ENCODE measurements at places on chromosomes 5 and 9. TPM values are rescaled to one million over a fixed set of nuclear protein-coding genes. Genes with fewer than 3 reads are reported as not detected.
A peak's percentile ranks its signal among the peaks of the same experiment; 100 is the strongest.

Gene CD74
- total RNA-seq = 4.0 TPM

Gene STK32A
- total RNA-seq = not detected

Gene RORB
- total RNA-seq = not detected

Gene PRR7
- total RNA-seq = 3.0 TPM

Gene ARHGEF28
- 134 TPM for total RNA-seq

Gene TLR4
- not detected for total RNA-seq

Gene ORM2
- not detected for total RNA-seq

Gene CCIN
- 0.14 TPM for total RNA-seq

- no peak for DNase-seq
Observed at GRCh38 chr5:111070272-111071134, 1.0 kb upstream of the TSLP start.

DNA sequence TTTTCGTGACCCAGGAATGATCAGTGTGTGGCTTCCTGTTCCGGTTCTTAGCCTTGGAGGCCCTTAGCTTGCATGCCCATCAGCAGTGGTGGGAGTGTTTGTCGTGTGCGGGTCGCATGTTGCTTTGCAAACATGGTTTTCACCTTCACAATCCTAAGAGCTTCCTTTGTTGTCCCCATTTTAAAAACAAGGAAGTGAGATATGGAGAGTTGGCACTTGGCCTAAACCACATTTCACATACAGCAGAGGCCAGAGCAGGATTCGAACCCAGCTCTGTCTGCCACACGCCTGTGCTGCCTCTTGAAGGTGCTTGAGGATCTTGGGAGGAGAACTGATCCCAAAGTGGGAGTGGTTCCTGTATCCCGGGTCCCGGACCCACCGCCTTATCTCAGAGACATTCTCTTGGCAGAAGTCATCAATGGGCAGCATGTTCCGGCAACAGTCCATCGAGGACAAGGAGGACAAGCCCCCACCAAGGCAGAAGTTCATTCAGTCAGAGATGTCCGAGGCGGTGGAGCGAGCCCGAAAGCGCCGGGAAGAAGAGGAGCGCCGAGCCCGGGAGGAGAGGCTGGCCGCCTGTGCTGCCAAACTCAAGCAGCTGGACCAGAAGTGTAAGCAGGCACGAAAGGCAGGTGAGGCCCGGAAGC lies 38.2 kb upstream of the POMT1 start:
- no peak for DNase-seq

GRCh38 chr5:150398722-150399523 lies 13.8 kb downstream of the CD74 start:
- DNase-seq = no peak

GRCh38 chr5:159838551-159839222 lies 77.6 kb upstream of the ADRA1B start:
- DNase-seq = peak; percentile 92

GRCh38 chr5:103216137-103216536 lies 42.4 kb upstream of the MACIR start:
- no peak for DNase-seq

- DNase-seq = no peak
Observed at GRCh38 chr9:116020146-116020545, 133.4 kb upstream of the PAPPA start.

GRCh38 chr5:30042677-30043076 lies 1150.8 kb upstream of the CDH6 start:
- DNase-seq = no peak

GRCh38 chr9:121878271-121878822 lies 214.8 kb downstream of the TTLL11 start:
- DNase-seq = no peak

DNA sequence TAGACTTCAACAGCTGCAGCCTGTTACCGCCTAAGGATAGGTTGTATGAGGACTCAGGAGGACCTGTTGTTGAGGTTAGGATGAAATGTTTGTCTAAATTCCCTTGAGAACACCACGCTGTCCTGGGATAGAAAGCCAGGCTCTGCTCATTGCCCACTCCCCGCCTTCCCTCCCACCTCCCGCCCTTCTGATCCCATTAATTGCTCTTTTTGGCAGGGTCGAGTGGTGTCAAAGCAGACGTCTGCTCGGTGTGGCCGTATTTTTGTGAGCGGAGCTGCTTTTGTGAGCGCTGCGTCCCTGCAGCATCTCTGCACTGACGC lies 62.3 kb downstream of the SPATA31C2 start:
- DNase-seq = no peak

DNA sequence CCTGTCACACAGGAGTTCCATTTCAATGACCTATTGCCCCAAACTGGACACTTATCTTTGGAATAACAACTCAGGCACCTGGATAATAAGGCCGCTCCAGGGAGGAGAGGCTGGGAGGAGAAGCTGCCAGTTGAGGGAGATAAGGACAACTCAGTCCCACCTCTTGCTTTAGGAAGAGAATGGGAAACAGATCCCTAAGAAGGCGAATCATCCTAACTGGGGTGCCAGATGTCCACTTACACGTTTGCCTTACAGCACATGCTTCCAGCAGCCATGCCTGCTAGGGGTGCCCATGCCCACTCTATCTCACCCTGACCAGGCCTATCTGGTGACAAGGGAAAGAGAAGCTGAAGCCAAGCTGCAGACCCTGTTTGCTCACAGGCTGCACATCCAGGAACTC lies 6.5 kb downstream of the HK3 start:
- DNase-seq = no peak

GRCh38 chr5:138945421-138946240 lies 70.5 kb upstream of the LRRTM2 start:
- no peak for DNase-seq

DNA sequence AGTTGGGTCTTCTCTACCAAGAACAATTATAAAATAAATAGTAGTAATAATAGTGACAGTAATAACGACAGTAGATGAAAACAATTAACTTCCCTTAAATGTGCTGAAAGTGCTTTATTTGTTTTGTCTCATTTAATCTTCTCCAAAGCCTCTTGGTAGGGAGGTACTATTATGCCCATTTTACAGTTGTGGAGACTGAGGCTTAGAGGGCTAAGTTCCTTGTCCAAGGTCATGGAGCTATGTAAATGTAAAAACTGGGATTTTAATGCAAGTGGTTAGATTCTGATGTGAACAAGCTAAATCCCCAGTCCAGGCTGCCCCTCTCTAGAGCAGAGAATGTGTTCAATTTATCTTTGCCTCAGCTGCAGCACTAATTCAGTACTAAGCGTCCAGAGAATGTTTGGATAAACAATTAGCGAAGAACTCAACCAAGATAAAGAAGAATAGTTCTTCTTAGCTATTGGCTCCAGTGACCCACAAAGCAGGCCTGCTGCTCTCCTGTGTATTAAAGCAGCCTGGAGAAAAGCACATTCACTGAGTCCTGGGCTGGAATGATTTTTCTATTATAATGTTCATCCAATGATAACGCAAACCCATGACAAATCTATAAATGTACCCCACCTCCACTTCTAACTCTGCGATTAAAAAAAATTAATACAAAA lies 68.8 kb downstream of the NPR3 start:
- no peak for DNase-seq

DNA sequence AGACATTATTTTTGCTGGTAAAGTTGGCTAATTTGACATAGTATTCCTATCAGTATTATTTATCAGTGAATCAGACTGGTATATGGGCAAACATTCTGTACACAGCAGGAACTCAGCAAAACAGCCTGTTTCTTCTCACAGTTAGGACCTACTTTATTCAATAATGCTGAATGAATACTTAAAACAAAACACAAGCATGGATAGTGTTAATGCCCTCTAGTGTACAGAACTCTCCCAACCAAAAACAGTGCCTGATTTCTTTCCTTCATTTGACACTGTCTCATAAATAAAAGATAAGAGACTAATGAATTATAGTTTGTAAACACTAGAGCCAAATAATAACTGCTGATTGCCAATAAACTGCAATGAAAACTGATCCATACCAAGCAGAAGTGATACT lies 1113.3 kb downstream of the PTPRD start:
- no peak for DNase-seq

DNA sequence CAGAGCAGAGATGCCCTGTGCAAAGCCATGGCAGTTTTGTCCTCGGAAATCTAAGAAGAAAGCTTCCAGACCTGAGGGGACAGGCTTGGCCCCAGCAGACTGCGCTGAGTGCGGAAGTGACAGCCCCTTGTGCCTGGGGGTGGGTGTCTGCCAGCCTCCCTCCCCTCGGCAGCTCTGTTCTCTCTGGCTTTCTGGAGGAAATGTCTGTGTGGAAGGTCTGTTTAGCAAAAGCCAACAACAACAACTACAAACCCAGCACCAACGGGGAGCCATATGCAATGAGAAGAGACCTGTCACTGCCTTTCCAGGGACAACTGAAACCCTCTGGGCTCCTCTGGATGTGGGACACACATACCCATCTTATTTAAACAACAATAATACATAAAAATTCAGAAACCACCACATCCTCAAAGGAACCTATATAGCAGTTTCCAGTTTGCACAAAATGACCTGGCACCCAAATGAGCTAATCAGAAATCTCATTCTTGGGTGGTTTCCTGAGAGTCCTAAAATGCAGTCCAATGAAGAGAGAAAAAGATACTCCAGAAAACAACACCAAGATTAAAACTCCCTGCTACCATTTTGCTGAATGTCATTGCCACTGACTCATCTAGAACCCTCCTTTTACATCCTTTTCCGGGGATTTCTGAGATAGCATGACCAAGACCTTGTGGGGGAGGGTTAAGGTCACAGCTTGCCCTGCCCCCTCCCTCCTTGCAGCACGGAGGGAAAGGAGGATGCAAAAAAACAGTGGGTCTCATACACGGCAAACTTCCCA lies 97.7 kb downstream of the AK8 start:
- DNase-seq = no peak

DNA sequence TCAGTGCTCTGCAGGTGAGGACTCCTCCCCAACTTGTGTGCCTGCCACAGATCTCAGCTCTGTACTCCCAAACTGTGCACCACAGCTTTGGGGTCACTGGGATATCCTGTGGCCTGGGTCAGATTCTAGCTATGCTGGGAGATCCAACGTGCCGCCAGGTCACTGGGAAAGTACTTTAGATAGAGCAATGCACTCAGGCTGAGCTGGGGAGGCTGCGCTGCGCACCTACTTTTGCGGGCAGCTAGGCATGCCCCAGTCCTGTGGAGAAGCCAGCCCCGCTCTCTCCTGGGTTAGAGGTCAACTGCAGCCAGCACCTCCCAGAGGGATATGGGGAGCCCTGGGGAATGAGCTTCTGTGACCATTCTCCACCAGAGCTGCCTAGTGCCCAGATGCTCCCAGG lies 552.1 kb upstream of the CDH9 start:
- DNase-seq = no peak

DNA sequence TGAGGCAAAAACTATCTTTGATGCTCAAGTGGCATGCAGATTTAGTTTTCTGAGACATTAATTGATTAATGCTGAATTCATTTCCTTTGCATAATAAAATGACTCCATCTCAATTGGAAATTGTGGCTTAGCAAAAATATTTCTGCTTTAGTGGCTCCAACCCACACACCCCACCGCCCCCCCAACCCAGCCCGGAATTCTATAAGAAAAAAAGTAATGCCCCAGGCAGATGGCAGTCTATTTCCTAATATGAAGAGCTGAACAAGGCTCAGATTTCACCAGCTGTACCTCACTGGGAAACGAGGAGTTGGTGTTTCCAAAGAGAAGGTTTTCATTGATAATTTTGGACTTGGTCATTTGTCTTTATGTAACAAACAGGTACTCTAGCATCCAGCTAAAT lies 182.1 kb downstream of the FBN2 start:
- no peak for DNase-seq

DNA sequence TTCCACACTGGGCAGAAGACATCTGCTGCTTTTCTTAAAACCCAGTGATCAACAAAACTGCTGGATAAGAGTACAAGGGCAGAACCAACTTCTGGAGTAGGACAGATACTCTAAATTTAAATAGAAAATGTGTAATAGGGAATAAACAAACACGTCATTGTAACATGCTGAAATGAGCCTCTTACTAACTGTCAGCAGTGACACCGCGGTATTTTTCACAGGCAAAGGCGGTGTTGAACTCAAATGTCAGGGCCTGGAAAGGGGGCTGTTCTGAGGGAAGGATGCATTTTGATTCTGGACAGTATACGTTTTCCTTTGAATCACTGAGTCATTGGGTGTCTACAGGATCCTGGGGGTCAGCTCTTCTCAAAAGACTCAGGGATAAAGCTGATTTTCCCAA lies 73.5 kb downstream of the OTULIN start:
- no peak for DNase-seq

- DNase-seq = no peak
Observed at GRCh38 chr9:122254761-122255160, 9.9 kb downstream of the RBM18 start.

GRCh38 chr5:167853421-167853820 lies 438.0 kb upstream of the WWC1 start:
- DNase-seq = no peak

Data from foreskin keratinocyte (primary cell).